ENCODE measurements at places on chromosomes 2 and 18.

- H3K4me1 ChIP-seq: peaks cover 34% of the 10 kb centered on the region
- DNase-seq: no peak
- H3K27me3 ChIP-seq: no peaks in the 10 kb centered on the region
- no peak overlapping the region for H3K4me3 ChIP-seq
- peaks cover 14% of the 10 kb centered on the region for H3K36me3 ChIP-seq
- peak overlapping the region; percentile 74 for H3K27ac ChIP-seq
These were observed 82.0 kb downstream of the NRP2 start for GRCh38 chr2:205764270-205764746.

- H3K4me3 ChIP-seq: no peak overlapping the region
- no peak for DNase-seq
- no peak overlapping the region for H3K27ac ChIP-seq
- H3K36me3 ChIP-seq: no peaks in the 10 kb centered on the region
- H3K4me1 ChIP-seq: no peaks in the 10 kb centered on the region
These were observed 418.8 kb upstream of the SPHKAP start for GRCh38 chr2:228600265-228600664.

DNA sequence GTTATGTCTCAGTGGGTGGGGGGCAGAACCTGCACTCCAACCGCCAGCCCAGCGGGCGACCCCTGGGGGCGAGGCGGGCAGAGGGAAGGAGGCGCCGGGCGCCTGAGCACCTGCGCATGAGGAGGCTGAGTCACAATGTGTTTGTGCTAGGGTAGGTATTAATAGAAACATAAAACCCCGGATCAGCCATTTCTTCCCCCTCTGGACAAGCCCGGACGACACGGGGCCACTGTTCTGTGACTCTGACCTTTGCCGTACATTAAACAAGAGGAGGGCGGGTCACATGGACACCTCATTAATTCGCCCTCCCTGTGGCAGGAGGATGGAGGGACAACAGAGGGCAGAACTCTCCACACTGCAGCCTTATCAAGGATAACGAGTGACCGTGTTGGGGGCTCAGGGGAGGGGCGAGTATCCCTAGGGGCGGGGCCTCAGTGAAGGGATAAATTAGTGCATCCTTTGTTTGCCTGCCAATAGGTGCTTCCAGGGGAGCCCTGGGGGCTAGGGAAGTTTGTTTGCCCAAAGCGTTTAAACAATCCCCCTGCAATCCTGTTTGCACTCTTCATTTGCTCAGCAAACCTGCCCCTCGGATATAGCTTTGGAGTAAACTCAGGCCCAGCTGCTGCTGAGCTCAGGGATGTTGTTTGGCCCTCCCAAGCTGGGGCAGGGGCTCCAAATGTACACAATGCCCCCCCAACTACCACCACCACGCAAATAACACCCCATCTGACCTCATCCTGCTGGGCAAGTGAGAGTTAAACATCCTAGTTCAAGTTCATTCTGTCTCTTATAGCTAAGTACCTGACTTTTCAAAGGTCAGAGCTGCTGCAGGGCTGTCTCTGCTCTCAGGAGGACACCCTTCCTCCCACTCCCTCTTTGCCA lies 171.2 kb upstream of the GLI2 start:
- no peak overlapping the region for H3K4me3 ChIP-seq
- DNase-seq: peak; percentile 28
- peaks cover 15% of the 10 kb centered on the region for H3K4me1 ChIP-seq
- peaks cover 76% of the 10 kb centered on the region for H3K27me3 ChIP-seq
- H3K27ac ChIP-seq: no peak overlapping the region
- H3K36me3 ChIP-seq: no peaks in the 10 kb centered on the region

GRCh38 chr2:142723236-142723635 lies 154.2 kb upstream of the KYNU start:
- H3K4me3 ChIP-seq: no peak overlapping the region
- DNase-seq: no peak
- H3K27ac ChIP-seq: no peak overlapping the region
- H3K27me3 ChIP-seq: no peaks in the 10 kb centered on the region
- no peaks in the 10 kb centered on the region for H3K36me3 ChIP-seq

DNA sequence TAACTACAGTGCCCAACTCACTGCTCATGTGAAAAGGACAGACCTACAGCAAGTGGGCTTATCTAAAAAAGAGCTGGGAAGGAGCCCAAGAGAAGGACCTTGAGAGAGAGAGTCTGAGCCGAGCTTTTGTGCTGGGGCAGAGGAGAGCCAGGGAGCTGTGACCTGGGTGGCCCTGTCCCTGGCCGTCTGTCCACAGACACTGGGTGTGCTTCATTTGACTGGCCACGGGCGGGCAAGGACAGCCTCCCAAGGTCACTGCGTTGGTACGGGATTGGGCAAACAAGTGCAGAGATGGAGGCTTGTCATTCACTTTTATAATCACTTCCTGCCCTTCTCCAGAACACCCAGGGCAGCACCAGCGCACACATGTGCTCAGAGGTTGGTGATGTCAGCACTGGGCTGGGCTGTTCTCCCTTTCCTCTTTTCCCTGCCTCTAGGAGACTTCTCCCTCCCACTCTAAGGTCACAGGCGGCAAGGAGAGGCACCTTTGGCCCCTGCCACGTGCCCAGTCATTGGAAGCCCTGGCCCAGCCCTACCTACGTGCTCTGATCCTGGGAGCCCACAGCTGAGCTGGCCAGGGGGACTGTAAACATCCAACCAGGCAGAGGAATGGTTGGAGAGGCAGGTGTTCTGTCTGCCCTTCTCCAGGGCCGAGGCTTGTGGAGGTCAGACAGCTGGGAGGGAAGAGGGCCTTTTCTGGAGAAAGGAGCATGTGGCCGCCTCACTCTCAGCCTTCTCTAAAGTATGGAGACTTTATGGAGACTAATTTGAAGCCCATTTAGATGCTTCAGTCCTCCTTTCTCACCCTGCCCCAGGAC lies 6.4 kb upstream of the PSD4 start:
- no peak overlapping the region for H3K27ac ChIP-seq
- no peak overlapping the region for H3K4me3 ChIP-seq
- peaks cover 25% of the 10 kb centered on the region for H3K4me1 ChIP-seq
- H3K27me3 ChIP-seq: no peaks in the 10 kb centered on the region
- DNase-seq: no peak

DNA sequence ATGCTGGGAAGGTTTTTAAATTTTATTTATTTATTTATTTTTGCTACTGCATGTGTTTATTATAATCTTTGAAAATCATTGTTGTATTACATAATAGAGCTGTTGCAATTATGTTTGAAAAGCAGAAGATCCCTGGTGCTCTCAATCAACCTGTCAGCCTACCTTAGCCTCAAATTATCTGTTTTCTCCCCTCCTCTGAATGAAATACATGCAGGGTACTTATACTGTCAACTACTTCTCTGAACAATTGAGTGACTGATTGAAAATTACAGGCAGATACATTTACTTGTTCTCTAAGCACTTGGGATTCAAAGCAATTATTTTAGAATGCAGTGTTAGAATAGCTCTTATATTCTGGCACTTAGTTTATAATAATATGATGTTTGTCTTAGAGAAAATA lies 8.1 kb downstream of the KYNU start:
- no peak for DNase-seq
- no peaks in the 10 kb centered on the region for H3K27me3 ChIP-seq
- H3K4me3 ChIP-seq: no peak overlapping the region
- H3K4me1 ChIP-seq: peaks cover 53% of the 10 kb centered on the region
- H3K36me3 ChIP-seq: peaks cover 58% of the 10 kb centered on the region

- no peaks in the 10 kb centered on the region for H3K27me3 ChIP-seq
- DNase-seq: no peak
- H3K27ac ChIP-seq: no peak overlapping the region
- H3K4me1 ChIP-seq: no peaks in the 10 kb centered on the region
- no peak overlapping the region for H3K4me3 ChIP-seq
These were observed 7.7 kb upstream of the OXER1 start for GRCh38 chr2:42771546-42772153.
